MM.1S (cell line): ENCODE measurements at places on chromosomes 1 and 21.

GRCh38 chr1:99781798-99782197, 15.4 kb upstream of the FRRS1 start:
- no peak for DNase-seq

DNA sequence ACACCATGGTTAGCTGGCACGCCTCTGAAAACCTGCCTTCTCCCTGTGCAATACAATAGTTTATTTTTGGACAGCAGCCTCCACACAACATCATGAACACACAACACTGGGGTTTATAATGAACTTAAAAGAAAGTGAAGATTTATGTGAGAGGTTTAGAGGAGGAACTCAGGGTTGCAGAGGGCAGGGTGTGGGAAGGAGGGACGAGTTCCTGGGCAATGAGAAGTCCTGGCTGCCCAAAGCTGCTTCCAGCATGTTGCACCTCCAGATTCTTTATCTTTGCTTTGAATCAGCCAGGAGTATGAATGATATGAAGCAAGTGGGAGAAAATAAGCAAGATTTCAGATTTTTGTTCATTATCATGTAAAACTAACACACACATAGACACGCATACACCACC, 11.3 kb upstream of the LRRC8D start:
- no peak for DNase-seq

DNA sequence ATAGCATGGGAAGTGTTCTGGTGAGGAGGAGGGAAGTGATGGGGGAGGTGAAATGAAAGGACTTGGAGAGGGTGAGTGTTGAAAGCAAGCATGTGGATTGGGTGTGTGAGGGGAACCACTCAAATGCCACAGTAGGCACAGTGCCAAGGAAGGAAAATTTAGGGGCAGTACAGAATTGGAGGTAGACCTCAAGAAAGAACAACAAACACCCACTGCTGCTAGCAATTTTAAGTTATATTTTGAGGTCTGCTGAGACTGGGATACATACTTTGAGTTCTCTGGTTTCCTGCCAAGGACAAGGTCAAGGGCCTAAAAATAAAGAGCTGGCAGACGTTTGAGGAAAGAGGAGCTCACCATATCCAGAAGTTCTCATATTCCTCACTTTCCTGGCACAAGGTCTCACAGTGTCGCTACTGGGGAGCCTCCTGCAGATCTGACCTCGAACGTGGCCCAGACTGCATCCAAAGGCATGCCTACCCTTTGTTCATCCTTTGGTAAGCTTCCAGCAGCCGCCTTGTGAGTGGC, 104.0 kb downstream of the BRINP2 start:
- DNase-seq: no peak

DNA sequence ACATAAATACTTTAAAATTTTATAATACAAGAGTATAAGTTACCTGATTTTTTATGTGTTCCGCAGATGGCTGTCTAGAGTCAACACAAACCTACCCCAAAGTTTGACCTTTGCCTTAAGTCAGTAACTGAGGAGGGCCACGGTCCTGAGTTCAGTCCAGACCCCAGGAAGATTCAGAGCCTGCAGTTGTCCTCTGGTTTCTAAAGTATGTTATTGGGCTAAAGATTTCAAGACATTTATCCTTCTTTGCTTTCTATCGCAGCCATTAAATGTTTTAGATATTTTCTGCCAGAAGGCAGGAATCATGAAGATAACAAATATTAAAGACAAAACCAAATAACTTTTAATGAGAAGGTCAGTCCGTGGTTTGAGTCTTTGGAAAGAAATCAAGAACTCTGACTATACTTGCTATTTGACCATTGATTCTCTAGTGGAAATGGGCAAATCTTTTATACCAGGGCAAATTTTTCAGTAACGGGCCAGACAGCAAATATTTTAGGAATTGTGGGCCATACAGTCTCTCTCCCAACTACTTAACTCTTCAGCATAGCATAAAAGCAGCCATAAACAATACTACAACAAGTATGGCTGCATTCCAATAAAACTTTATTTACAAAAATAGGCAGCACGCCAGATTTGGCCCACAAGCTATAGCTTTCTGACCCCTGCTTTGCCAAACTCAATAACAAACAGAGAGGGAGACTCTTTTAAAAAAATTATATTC, 38.0 kb upstream of the HAO2 start:
- DNase-seq: no peak
